ENCODE measurements at places on chromosomes 7 and 10.
A peak's percentile ranks its signal among the peaks of the same experiment; 100 is the strongest.

- DNase-seq: no peak
Observed at GRCh38 chr7:2585446-2585845, 26.7 kb downstream of the IQCE start.

DNA sequence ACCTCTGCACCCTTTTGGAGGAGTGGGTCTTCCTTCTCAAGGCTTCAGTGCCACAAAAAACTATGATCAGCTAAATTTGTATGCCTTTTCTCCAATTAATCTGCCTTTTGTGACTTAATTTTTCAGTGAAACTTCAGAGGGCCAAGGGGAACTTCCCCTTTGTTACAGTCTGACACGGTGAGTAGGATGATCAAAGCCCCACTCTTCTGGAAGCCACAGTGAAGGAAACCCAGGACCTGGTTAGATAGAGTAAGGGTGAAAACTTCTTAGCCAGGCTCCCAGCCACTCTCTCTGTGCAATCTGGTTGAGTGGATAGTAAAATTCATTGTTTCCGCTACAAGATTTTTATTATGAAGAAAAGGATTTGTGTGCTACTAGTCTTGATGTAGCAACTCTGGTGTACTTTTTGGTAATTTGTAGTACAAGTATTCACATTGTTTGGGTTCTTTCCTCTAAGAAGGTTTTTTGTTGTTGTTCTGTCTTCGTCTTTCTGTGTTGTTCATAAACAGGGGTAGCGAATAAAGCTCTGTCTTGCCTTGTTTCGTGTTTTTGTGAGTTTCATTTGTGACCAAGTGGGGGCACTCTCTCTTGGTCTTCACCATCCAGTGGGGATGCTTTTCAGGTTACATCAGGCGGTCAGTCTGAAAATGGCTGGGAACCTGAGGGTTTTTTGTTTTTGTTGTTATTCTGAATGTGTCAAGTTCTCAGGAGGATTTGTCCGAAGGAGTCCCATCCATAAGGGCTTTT lies 268.5 kb upstream of the NPSR1 start:
- no peak for DNase-seq

DNA sequence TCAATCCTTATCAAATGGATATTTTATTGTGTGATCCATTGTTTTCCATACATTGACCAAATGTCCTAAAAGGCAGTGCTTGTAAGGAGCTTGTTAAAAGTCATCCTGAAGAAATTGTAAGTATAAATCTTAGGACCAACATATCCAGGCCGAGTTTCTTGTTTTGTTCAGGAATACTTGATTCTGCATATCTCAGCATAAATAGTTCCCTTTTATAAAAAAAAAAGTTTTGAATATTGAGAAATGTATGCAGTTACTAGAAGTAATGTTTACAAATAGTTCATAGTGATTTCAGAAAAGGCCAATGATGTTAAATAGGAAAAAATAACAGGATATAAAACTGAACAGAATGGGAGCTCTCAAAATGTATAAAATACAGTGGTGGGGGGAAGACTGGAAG lies 6.6 kb downstream of the GRID1 start:
- DNase-seq: no peak

DNA sequence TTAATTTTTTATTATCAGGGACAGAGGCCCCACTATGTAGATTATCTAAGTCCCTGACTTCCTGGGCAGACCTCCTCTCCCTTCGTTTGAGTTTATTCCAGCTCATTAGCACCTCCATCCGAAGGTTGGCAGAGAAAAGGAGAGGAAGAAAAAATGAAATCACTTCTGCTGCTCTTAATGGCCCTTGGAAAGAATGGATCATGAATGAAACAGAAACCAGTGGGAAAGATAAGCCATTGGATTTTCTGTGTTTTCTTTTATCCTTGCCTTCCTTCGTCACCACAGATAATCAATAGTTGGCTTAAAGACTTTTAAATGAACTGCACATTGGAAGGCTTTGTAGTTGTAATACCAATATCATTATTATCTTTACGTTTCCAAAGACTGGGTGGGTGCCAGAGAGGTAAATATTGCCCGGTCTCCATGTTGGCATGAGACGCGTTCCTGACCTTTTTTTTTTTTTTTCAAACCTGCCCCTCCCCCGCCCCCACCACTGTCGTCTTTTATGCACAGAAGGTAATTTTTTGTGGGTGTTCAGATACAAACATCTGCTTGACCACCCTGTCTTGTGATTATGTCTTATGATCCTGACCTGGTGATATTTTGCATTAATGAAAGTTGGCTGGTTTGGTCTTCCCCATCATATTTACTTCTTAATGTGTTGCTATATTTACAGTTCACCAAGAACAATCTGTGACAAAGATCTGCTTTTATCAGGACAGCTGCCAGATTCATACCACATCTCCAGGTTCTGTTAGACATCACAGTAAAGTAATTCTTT lies 116.8 kb downstream of the ARID5B start:
- DNase-seq: no peak

- DNase-seq: no peak
Observed at GRCh38 chr7:65992526-65992925, 10.5 kb upstream of the GUSB start.

DNA sequence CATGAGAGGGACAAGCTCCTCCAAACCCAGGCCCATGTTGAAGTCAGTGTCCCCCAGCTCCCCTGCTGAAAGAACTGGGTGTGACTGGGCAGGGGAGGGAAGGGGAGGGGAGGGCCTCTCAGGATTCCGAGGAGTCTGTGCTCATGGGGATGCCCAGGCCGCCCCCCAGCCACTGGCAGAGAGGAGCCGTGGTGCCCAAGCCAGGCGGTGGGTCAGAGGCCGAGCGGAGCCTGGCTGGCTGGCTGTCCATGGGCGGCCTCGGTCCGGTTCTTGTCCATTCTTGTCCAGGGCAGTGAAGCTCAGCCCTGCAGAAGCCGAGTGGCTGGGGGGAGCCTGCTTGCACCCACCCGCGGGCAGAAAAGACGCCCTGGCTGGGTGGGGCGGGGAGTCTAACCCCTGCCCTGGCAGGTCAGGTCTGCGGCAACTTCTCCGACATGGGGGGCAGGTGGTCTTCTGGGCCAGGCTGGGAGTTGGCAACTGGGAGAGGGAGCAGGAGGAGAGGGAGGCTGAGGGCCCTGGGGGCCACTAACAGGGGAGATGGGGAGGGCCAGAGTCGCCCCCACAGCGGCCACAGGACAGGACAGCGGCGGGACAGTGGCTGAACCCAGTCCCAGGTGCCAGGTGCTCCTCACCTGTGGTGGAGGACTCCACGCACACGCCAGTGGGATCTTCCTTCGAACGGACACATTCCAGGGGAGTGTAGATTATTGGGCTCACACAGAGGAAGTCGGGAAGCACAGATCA lies 54.1 kb downstream of the FOXL3 start:
- DNase-seq: no peak

- DNase-seq: no peak
Observed at GRCh38 chr7:150357771-150358427, 10.7 kb upstream of the REPIN1 start.

- DNase-seq: peak; percentile 27
Observed at GRCh38 chr10:24723788-24724380, at the start of gene ARHGAP21. TSS of gene ARHGAP21 (minus strand) at chr10:24723887. CDS start at chr10:24721899, 1,988 bp downstream.

GRCh38 chr10:94383530-94383929 lies 18.8 kb upstream of the TBC1D12 start:
- DNase-seq: no peak

DNA sequence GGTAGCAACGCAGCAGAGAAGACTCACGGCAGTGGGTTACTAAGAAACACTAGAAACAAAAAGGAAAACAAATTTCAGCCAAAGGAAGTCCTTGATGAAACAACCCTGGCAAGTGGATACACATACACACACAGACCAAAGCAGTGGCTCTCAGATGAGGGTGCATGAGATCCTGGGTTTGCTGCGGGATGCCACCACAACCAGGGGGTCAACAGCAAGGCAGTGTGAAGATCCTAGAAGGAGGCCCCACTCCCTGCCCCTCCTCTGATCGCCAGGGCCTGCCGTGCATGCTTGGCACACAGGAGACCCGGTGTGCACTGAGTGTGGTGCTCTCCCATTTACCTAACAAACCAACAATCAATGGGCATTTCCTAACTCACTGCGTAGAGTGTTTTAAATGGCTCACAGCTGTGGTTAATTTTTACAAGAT lies 252.3 kb upstream of the KLF14 start:
- DNase-seq: no peak

GRCh38 chr7:1746491-1746975 lies 76.5 kb downstream of the ELFN1 start:
- DNase-seq: no peak

GRCh38 chr7:124724507-124725192 lies 40.9 kb downstream of the GPR37 start:
- no peak for DNase-seq

DNA sequence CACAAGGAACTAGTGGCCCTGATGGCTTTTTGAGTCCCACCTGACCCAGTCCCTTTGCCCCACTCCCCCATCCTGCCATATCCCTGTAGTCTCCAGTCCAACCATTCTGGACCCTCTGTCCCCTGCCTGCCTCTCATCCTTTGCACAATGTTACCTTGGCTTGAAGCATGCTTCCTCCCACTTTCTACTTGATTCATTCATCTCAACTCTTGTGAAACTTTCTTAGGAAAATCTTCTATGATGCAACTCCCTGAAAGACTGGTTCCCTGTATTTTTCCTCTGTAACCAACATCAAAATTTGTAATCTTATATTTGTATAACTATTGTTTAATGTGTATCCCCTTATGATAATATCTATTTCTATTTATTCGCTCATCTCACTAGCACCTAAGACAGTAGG lies 151.5 kb downstream of the LRRTM3 start:
- no peak for DNase-seq

DNA sequence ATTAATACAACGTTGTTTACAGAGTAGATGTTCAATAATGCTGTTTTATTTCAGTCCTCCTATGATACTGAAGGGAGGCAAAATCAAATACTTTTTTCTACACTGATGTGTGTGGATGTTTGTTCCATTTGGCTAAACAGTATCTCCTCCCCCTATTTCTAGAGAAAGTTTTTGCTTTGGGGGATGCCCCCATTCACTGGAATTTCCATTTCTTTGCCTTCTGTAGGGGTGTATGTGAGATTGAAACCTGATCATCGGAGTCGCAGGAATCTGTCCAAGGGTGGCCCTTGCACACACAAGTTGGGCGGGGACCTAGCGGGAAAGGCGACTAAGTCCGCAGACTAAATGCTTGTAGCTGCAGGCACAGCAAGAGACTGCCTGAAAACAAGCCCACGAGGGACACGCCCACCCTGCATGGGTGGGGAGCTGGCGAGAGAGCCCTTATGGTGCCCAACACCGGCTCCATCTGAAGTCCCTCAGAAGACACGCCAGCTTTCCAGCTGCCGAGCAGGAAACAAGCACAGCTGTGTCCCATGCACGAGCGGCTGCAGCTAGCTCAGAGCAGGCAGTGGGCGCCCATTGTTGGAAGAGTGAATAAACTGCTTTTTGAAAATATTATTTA lies 58.0 kb downstream of the ESYT2 start:
- DNase-seq: no peak

GRCh38 chr7:152451356-152451755 lies 15.6 kb upstream of the KMT2C start:
- no peak for DNase-seq

DNA sequence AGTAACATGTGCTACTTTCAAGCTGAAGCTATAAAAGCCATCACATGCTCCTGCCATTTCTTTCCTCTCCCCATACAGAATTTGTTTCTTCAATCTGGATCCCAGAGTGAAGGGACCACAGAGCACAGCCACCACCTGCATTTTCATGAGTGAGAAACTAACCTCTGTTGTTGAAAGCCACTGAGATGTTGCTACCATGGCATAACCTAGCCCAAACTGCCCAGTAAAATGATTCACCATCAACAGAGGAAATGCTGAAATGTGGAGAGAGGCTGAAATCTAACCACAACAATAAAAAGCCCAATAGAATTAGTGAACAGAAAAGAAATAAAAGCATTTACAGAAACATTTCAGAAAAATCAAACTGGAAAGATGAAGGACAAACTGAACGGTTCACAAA lies 125.2 kb downstream of the AMPH start:
- no peak for DNase-seq

DNA sequence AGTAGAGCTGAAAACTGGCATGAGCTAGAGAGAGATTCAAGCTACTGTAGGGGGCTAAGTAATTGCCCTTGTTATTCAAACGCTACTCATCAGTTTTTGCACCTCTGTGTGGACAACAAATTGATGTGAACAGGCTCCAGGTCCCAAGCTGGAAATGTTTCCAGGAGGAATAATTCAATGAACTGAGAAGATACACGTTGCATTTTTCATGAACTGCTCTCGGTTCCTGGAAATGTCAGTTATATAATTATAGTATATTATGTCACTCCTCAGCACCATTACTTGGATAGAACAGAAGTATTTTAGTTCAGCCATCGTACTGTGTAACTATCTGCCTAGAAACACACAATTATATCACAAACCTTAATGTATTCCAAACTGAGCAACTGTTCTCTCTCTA lies 65.9 kb upstream of the A1CF start:
- DNase-seq: no peak

GRCh38 chr10:68559251-68559650 lies 886 bp upstream of the TET1 start:
- no peak for DNase-seq

DNA sequence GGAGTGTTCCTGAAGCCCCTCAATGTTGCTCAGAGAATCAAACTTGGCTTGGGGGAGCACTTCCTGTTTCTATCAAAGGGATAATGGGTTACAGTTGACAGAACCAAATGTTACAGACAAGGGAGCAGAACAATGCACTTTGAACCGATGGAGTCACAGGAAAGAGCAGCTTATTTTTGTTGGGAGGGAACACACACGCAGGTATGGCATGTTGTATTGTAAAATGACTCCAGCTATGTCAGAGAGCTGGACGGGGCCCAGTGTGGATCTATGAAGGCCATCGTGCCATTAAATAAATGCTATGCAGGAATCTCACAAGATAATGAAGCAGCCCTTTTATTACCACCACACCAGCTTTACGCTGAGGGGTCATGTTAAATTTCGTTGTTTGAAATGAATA lies 35.1 kb downstream of the RHOBTB1 start:
- DNase-seq: no peak

- DNase-seq: no peak
Observed at GRCh38 chr7:139725858-139726484, 51.8 kb downstream of the HIPK2 start.

DNA sequence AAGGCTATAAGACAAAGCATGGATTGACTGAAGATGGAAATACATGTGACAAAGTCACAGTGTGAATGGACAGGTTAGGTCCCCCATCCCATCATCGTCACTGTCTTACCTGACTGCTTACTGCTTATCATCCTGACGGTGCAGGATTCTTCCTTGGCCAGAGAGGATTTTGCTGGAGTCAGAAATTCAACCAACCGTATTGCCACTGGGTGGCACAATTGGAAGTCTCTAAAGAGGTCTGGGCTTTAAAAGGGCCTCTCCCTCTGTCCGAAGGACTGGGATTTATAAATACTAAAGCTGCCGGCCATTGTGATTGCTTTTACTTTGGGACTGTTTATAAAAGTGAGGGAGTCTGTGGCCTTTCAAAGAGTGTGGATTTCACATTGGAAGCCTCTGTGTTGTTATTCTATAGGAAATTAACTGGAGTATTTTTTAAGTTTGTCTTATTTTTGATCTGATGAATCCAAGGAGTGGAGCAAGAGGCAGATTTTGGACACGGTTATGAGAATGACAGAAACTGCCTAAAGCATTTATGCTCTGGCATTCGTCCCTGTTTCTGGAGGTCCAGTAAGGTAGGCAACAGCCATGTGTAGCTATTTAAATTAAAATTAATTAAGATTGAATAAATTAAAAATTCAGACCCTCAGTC lies 113.3 kb upstream of the CREB5 start:
- no peak for DNase-seq
